A549 treated with CORT108297 at 1 μM for 4 hours (cell line): ENCODE measurements at places on chromosomes 4 and X. TPM values are rescaled to one million over a fixed set of nuclear protein-coding genes. Genes with fewer than 3 reads are reported as not detected.

Gene OTC
- total RNA-seq, result not detected in 5 replicates

Gene HTN1
- not detected in 5 replicates for total RNA-seq

Gene TBX22
- total RNA-seq, result not detected in 5 replicates

Gene TRPC3
- 0.05 to 0.07 TPM (median 0.07 TPM) in 3 of 5 replicates, not detected in the others for total RNA-seq

Gene SMARCAD1
- total RNA-seq, result 10.0 to 14.2 TPM (median 12.2 TPM) in 5 replicates

Gene KIF4A
- total RNA-seq, result 23.9 to 28.7 TPM (median 28.5 TPM) in 5 replicates

Gene MAPK10
- 0.22 to 0.71 TPM (median 0.43 TPM) in 5 replicates for total RNA-seq

Gene ADH7
- total RNA-seq, result not detected in 5 replicates

Gene MCUB
- total RNA-seq, result 13.1 to 22.4 TPM (median 18.1 TPM) in 5 replicates

Gene P2RY8
- total RNA-seq, result 0.02 TPM in 4 of 5 replicates, not detected in the other

Gene GABRA4
- total RNA-seq, result not detected in 5 replicates

Gene TEX13D
- total RNA-seq, result not detected in 5 replicates

Gene MAP9
- total RNA-seq, result 4.5 to 6.4 TPM (median 6.1 TPM) in 5 replicates

Gene ETDC
- not detected in 5 replicates for total RNA-seq
